GM12891 (cell line): ENCODE measurements at places on chromosomes 16 and 17.

DNA sequence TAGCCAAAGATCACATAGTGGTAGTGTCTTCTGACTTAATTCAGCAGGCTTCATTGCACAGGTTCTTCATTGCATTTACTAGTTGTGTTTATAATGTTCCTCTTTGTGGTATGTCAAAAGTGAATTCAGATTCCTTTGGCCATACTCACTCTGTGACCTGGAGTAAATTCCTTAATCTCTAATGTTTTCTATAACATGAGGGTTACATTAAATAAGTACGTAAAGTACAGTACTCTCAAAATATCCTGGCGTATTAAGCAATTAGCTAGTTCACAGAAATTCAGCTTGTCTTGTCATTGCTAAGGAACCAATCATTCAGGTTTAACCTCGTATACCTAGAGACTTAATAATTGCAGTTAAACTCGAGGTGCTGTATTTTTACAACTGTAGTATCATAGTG, 4.2 kb downstream of the RPS6KB1 start:
- no peak for DNase-seq

GRCh38 chr16:80433623-80434022, 107.2 kb upstream of the DYNLRB2 start:
- DNase-seq = no peak

GRCh38 chr17:17793378-17794214, 43.2 kb downstream of the SREBF1 start:
- DNase-seq = no peak

DNA sequence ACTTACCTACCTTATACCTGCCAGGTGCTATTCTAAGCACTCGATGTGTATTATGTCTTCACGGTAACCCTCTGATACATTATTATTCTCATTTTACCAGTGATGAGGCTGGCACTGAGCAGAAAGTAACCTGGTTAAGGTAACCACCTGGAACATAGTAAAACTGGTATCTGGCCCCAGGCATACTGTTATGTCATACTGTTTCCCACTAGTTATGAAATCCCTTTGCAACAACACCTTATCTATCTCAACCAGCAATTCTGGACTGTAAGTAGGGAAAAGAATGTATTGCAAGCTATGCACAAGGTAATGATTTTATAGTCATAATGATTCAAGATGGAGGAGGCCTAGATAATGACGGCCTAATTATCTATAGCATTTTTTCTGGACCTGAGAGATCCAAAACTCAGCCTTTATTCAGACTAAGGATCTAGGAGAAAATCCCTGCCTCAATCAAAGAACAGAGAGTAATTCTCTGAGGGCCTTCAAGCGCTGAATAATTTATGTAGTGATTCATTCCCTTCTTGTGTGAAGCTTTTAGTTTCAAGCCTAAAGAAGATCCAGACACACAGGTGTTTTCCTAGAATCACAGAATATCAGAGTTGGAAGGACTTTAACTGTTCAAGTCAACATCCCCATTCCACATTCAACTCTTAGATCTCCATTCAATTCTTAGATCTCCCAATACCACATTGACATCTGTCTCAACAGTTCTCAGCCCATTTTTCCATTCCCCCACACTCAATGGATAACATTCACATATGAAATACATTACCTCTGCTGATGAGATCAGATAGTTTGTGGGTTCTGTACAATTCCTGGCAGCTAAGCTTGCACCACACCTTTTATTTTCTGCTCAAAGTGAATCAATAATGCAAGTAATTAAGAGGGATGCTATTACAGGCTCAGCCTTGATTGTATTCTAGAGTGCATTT, 14.9 kb upstream of the MMD start:
- no peak for DNase-seq

GRCh38 chr17:76511668-76512365, 10.6 kb upstream of the RHBDF2 start:
- DNase-seq = no peak

DNA sequence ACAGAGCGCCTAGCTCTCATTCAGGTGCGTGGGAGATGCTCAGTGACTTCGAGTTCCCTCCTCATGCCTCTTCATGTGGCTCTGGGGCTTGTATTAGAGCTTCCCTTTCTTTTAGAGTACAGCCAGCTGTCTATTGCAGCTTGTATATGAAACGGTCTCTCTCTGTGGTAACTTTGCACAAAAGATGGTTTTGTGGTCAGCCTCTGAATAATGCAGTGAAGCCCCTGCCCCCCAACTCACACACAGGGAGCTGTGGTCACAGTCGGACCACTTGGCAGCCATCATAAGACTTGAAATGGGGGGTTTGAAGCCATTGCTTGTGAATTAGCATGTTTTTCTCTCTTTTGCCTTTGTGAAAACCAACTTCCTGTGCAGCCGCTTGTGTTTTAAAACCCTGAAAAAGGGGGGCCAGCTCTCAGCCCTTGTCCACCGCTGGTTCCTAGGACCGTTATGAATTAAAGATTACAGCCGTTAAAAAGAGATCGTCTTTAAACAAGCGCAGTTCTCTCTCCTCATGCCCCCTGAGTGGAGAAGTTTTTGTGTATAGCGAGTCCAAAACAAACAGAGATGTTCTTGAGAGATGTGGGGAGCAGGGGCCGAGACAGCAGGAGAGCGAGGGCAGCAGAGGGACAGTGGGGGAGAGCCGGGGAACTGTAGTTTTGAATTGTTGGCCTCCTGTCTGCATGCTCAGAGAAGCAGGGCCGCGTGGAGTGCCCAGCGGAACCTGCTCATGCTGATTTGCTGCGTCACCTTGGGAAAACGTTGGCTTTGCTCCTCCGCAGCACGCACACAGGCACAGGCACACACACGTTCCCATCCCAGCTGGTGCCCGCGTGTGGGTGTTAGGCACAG, 199.0 kb downstream of the MSI2 start:
- DNase-seq = peak; percentile 48

GRCh38 chr17:63433746-63434591, 12.1 kb downstream of the CYB561 start:
- DNase-seq = no peak

DNA sequence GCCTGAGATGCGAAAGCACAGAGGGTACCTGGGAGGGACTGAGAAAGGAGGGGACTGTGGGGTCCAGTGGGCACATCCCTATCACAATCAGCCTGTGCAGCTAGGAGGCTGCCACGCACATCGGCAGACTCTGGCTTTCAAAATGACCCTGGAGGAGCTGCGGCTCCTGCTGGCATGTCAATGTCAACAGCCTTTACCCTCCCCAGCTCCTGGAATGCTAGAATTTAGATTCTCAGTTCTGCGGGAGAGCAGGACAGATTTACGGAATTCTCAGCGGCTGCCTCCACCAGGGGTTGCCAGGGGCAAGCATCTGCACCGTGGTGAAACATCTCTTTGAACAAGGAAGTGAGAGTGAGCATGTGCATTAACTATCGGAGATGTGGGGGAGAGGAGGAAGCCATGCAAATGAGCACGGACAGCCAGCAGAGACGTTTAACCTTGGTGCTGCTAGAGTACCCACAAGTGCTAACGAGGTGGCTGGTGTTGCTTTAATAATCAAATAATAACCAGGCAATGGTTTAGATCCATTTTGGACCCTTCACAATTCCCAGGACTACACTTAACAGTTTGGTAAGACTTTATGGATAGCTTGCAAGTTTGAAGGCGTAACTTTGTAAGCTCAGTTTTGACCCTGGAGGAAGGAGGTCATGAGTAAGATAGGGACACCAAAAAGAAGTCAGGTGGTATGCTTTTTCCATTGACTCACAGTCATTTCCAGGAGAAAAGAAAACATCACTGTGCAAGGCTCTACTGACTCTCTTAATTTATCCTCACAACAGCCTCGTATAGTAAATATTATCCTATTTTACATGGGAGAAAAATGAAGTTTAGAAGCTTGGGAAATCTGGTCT, 54.1 kb downstream of the XYLT1 start:
- peak; percentile 71 for DNase-seq

GRCh38 chr16:1494129-1494640, 1.0 kb downstream of the TELO2 start:
- no peak for DNase-seq

- no peak for DNase-seq
Observed at GRCh38 chr16:56869513-56870275, 4.7 kb downstream of the SLC12A3 start.

- DNase-seq = no peak
Observed at GRCh38 chr17:17860766-17861107, 24.0 kb upstream of the SREBF1 start.

DNA sequence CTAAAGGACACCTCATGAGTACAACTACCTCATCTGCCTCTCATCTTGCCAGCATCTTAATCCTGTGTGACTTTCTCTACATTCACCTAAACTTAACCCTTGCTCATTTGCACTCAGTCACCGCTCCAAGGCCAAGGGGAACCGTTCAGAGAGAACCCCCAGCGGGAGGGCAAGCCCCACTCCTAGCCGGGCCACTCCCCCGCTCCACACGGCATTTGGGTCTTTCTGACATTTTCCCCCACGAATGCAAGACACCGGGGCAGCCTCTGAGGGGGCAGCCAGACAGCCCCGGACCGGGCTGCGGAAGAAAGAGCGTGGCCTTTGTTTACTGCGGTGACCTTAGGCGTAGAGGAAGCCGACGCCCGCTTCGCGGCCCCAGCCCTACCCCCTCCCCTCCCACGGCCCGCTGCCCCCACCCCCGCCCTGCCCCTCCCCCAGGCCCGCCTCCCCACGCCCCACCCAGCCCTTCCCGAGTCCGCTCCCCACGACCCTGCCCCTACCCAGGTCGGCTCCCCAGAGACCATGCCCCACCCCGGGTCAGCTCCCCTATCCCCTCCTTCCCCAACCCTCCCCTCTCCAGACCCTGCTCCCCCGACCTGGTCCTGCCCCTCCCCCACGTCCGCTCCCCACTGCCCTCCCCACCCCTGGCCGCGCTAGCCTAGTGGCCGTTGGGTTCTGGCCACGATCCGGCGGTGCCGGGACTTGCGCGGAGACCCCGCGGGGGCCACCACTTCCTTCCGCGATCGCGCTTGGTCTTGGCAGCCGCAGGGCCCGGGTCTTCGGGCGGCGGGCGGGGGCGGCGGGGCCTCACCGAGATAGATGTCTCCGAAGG, 789 bp downstream of the CSNK1D start:
- peak; percentile 60 for DNase-seq

DNA sequence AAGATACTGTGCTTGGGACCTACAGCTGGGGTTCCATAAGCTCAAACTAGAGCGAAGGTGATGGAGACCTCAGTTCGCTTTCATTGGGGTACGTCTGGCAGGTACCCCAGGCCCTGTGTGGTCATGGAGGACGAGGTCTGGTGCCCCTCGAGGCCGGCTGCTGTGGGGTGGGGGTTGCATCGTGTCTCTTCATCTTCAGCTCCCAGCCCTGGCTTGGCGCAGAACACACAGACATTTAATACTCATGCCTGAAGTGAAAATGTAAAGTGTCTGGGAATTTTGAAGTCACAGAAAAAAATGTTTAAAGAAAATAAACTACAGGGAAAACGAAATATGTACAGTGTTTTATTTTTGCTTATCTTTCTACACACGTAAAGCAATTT, 80.5 kb downstream of the TBC1D16 start:
- DNase-seq = no peak

DNA sequence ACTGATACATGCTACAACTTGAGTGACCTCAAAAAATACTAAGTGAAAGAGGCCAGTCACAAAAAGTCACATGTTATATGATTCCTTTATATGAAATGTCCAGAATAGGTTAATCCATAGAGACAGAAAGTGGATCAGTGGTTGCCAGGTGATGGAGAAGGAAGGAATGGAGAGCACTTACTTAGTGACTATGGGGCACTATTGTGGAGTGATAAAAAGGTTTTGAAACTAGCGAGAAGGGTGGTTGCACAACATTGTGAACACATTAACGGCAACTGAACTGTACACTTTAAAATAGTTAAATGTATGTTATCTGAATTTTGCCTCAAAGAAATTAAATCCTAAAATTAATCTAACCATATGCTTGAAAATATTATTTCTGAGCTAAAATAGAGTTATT, 25.9 kb downstream of the AMFR start:
- DNase-seq = no peak

- DNase-seq = no peak
Observed at GRCh38 chr17:28846231-28846630, 3.6 kb upstream of the FAM222B start.

GRCh38 chr17:72381597-72382397, 261.0 kb downstream of the SOX9 start:
- no peak for DNase-seq

GRCh38 chr16:69089091-69089910, 16.2 kb upstream of the HAS3 start:
- DNase-seq = peak; percentile 45

DNA sequence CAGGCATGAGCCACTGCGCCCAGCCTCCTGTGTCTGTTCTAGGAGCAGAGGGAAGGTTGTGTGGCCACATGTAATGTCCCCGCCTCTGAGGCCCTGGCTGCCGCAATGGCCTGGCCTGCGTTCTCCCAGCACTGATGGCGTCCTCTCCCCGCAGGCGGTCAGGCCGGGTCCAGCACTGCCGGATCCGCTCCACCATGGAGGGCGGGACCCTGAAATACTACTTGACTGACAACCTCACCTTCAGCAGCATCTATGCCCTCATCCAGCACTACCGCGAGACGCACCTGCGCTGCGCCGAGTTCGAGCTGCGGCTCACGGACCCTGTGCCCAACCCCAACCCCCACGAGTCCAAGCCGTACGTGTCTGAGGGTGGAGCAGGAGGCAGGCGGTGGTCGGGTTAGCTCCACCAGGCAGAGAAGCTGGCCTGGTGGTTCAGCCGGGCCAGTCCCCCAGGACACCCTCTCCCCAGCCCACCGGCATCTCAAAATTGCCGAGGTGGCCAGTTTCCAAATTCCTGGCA, 100.8 kb downstream of the SDR42E1 start:
- DNase-seq = no peak

- no peak for DNase-seq
Observed at GRCh38 chr17:29742210-29742513, 119.5 kb upstream of the CORO6 start.

DNA sequence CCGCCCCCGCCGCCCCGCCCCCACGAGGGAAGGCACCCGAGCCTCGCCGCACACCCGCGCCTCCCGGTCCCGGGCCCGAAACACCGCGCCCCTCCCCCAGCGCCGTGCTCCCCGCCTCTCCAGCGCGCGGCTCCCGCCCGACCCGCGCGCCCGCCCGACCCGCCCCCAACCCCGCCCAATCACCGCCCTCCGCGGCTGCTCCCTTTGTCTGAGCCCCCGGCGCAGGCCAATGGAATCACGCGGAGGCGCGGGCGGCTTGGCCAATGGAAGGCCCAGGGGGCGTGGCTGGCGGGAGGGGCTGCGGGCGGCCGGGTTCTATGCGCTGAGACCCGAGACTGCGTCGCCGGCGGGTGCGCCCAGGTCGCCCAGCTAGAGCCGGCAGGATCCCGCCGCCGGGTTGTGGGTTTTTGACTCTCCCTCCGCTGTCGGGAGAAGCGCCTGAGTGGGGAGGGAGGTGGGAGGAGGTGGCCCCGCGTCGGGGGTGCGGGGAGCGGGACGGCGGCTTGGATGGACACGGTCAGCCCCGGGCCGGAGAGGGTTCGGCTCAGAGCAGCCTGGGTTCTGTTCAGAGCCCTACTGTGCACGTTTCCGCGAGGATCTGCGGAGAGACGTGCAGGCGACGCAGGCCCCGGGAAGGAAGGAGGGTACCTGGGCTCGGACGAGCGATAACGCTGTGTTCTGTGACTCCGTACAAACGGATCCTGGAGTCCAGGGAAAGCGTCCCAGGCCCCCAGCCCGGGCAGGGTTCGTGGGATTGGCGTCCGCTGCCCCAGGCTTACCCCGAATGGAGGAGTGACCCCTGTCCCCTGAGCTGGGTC, 49.0 kb upstream of the BAHCC1 start:
- peak; percentile 99 for DNase-seq
